ENCODE measurements at places on chromosomes 4 and X.

DNA sequence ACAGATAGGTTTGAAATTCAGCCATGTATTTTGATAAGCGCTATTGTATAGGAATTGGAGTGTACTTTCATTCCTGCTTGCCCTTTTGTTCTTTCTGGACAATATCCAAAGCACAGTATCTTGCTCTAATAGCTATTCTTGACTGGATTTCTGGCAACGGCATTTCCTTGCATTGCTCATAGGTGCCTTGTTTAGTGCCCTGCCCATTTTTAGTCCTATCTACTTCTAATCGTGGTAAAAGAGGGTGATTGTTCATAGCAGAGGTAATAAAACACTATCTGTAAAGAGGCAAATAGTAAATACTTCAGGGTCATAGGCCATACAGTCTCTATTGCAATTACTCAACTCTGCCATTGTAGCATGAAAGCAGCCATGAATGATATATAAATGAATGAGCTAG lies 155.9 kb downstream of the IL1RAPL2 start:
- DNase-seq: no peak

DNA sequence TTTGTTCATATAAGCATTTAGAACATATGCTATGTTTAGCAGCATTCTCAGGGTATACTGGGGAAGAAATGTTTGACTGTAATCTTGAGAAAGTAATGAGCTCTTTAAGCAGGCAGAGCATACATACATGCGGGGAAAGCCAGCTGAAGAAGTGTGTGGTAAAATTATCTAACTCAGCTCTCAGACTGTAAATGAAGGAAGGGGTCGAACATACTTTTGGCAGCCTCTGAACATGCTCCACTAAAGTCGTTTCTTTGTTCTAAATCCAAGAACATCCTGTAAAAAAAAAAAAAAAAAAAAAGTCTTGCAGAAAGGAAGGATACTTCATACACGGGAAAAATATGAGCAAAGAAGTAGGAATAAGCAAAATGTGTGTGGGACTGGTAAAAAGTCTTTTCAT lies 224.8 kb downstream of the GRID2 start:
- no peak for DNase-seq

GRCh38 chrX:87409113-87409841 lies 108.3 kb upstream of the KLHL4 start:
- no peak for DNase-seq

DNA sequence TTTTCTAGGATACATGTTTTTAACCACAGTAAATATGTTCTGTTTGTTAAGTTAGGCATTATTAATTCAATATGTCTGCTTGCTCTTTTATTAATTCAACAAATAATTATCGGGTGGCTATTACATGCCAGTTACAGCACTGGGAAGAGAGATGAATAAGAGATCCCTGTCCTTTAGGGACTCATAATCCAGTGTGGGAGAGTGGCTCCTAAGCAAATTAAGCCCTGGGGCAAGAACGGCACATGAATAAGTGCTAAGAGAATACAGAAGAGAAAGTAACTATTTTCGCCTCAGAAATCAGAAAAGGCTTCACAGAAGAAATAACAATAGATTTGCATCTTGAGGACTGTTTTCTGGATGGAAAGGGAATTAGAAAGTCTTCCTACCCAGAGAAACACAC lies 236.7 kb downstream of the NR3C2 start:
- no peak for DNase-seq

- DNase-seq: no peak
Observed at GRCh38 chr4:2142630-2143427, 83.7 kb downstream of the NAT8L start.

DNA sequence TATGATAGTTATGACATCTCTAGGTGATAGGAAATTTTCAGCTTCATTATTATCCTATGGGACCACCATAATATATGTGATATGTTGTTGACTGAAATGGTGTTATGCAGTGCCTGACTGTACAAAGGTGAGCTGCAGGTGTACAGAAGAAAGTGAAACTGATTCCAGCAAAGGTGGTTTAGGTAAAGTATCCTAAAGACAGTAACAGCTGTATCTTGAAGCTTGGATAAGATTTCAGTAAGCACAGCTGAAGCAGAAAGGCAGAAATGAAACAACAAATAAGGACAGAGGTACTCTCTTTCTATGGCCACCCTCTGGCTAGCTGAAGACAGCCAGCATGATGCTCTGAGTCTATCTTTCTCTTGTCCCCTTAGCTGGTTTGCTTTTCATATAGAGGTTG lies 30.0 kb upstream of the PGK1 start:
- DNase-seq: no peak

- DNase-seq: no peak
Observed at GRCh38 chr4:174553828-174554227, 31.5 kb upstream of the HPGD start.

DNA sequence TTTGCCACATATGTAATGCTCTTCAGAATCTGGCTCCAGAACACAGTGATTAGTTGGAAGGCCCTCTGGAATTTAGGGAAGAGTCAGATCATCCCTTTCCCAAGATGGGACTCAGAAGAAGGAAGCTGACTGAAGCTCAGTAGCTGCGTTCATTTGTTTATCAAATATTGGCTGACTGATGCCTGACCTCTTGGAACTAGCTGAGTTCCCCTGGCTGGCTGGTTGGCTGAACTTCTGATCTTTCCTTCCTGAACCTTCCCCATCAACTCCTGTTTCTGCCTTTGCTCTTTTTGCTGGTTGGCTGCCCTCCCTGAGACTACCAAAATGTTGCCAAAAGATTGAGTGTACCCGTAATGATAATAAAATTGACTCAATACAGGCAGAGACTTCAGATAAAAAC lies 866.5 kb upstream of the INTU start:
- DNase-seq: no peak

DNA sequence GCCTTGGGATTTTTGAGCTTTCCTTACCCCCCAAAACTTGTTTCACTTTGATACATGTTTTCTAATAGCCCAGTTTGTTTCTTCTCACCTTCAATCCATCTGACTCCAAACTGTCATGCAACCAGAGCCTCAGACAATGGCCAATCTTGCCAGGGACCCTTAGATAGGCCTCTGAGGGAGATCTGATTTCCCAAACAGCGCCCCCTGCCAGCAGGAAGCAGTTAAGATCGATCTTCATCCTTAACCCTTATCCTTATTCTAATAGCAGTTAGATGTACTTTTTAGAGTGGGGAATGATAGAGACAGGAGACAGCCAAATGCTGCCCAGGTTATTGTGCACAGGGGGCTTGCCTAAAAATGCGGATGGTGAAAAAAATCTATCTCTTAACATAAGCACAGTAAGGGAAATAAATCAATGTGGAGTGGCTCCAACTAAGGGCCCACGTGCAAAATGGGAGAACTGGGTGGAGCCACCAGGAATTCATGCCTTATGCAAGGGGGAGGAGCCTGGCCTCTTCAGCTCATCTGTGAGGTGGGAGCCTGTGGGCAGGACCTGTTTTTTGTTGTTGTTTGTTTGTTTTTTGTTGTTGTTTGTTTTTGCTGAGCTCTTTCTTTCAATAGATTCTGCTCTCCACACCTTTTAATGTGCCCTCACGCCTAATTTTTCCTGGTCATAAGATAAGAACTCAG lies 833.6 kb upstream of the AGA start:
- no peak for DNase-seq

- no peak for DNase-seq
Observed at GRCh38 chrX:133350751-133351150, 64.5 kb downstream of the GPC4 start.

GRCh38 chr4:173218411-173219125 lies 50.0 kb downstream of the GALNT7 start:
- no peak for DNase-seq

- DNase-seq: no peak
Observed at GRCh38 chr4:88756149-88756548, 58.5 kb upstream of the NAP1L5 start.

GRCh38 chr4:44448521-44449461 lies at the start of gene KCTD8:
TSS of gene KCTD8 (minus strand) at chr4:44448809.
- peak; percentile 61 for DNase-seq

GRCh38 chrX:70292788-70293187 lies 2.9 kb downstream of the KIF4A start:
- DNase-seq: no peak

GRCh38 chr4:81030981-81031791 lies 678 bp downstream of the BMP3 start:
- DNase-seq: no peak

DNA sequence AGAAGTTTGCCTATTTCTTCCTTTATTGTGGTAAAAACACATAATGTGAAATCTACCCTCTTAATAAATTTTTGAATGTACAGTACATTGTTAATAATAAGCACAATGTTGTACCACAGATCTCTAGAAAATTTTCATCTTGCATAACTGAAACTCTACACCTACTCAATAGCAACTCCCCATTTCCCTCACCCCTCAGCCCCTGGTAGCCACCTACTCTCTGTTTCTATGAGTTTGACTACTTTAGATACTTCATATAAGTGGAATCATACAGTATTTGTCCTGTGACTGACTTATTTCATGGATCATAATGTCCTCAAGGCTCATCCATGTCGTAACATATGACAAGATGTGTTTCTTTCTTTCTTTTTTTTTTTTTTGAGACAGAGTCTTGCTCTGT lies 446.4 kb downstream of the RPA4 start:
- DNase-seq: no peak

- no peak for DNase-seq
Observed at GRCh38 chrX:35374116-35374515, 424.0 kb upstream of the MAGEB16 start.

DNA sequence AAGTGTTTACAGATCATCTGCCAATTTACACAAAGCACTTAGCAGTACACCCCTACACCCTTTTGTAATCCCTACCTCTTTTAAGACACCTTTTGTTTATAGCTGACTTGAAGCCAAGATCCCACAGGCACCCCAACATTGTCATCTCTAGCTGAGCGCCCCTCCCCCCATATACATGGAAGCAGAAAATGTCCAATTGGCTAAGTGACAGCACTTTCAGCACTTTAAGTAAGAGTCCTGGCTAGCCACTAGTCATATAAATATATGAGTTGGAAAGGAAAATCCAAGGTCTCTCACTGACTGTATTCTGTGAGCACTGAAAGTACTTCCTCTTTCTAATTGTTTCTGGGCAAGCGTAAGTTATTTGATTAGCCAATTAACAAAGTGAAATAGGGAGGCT lies 108.2 kb downstream of the NSUN7 start:
- DNase-seq: no peak

- no peak for DNase-seq
Observed at GRCh38 chr4:109395694-109396093, 37.9 kb upstream of the SEC24B start.

DNA sequence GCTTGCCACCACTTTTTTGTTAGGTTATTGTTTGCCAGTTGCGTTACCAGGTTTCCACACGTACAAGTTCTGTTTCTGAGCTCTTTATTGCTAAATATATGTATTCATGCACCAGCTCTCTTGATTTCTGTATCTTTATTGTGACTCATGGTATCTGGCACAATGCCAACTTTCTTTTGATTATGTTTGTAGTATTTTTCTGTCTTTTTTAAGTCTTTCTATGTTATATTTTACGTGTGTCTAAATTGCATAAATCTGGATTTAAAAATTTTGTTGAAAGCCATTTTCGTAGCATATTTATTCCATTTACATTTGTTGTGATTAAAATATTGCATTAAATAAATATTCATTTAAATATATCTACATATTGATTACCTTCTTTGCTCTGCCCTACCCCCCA lies 73.8 kb downstream of the KDM6A start:
- no peak for DNase-seq

DNA sequence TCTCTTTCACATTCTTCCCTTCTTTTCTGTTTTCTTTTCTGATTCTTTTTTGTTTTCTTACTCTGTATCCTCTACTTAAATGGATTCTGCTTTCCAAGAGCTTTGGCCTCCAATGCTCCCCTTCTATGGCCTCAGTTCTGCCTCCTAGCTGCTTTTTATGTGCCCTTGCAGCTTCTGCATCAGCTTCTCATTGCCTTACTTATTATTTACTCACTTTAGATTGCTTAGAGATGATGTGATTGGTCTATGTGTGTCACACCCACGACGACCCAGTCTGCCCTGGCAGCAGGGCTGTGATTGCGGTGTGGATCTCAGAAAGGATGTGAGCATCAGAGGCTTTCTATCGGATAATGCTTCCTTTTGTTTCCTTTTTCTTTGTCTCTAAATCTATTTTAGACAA lies 71.8 kb upstream of the SMARCA5 start:
- no peak for DNase-seq

DNA sequence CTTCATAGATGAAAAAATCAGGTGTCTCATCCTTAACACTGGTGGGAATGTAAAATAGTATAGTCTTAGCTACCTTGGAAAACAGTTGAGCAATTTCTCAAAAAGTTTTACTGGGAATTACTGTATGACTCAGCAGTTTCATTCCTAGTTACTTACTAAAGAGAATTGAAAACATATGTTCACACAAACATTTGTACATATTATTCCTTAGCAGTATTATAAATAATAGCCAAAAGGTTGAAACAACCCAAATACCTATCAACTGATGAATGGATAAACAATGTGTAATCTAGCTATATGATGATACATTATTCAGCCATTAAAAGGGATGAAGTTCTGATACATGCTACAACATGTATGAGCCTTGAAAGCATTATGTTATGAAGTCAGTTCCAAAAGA lies 41.7 kb downstream of the RBM46 start:
- no peak for DNase-seq

Measured in stimulated activated CD8-positive, alpha-beta memory T cell treated with anti-CD3 and anti-CD28 coated beads, Interleukin-2, amount 100 ng/mL, for 48 hours (primary cell).